ENCODE measurements at places on chromosomes 1 and 21.

DNA sequence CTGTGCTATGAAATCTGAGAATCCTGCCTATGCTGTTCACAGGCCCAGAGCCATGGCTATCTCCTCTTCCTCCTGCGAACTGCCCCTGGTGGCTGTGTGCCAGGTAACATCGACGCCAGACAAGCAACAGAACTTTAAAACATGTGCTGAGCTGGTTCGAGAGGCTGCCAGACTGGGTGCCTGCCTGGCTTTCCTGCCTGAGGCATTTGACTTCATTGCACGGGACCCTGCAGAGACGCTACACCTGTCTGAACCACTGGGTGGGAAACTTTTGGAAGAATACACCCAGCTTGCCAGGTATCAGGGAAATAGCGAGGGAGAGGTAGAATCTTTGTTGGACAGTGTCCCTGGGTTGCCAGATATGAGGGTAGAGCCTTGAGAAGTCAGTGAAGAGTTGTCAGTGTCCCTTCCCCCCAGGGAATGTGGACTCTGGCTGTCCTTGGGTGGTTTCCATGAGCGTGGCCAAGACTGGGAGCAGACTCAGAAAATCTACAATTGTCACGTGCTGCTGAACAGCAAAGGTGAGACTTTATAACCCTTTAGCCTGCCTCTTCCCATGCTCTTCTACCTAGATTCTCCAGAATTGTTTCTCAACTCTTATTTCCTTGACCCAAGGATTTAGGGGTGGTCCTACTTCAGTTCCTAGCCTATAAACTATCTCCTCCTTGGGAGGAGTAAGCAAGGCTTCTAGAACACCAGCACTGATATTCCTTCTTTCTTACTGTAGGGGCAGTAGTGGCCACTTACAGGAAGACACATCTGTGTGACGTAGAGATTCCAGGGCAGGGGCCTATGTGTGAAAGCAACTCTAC, 1.4 kb downstream of the NIT1 start:
- DNase-seq, result peak; percentile 65

- no peak for DNase-seq
Observed at GRCh38 chr1:214386747-214387146, 105.8 kb downstream of the SMYD2 start.

DNA sequence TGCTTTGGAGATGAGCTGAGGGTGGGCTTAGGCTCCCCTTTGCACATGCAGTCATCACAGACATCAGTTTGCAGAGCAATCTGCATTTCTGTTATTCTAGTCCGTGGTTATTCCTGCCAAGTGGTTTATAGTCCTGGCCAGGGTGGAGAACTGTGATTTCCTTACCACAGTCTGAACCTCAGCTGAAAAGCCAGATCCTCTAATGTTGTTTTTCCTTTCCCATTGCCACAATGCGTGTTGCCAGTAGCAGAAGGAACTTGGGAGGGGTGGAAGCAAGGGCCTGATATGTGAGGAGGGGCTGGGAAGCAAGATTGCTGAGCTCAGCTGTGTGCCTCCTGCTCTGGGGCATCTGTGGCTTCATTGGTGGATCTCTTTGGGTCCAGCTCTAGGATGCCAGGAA, 18.0 kb upstream of the ST3GAL3 start:
- DNase-seq, result no peak

DNA sequence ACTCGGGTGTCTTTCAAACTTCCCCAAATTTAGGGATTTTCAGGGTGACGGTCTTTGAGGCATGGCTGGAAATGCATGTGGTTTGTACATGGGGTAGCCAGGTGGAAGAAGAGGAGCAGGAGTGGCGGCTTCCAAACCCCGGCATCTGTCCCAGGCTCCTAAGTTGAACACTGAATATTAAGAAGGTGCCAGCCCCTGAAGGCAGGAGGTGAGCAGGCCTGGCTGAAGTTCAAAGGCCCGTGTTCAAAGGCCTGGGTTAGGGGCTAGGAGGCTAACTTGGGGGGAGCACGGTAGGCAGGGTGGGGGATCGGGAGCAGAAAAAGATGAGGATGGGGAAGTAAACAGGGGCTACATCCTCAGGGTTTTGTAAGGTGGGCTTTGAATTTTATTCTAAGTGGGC, 42.8 kb downstream of the ELK4 start:
- no peak for DNase-seq

DNA sequence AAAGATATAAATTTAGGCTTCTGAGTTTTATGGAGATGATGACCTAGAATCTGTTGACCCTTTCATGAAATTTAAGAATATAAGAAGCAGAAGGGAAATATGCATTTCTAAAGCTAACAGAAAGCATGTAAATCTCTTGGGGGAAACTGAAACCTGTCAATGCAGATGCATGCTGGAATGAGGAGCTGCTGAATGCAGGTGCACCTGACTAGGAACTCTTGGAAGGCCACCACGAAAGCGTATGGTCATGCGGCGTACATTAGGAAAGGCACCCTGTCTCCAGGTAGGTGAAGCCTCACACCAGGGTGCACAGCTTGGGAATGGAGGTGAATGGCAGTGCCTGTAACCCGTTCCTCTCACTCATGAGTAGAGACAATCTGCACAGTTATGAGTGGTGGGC, 309.7 kb downstream of the SEC16B start:
- no peak for DNase-seq

DNA sequence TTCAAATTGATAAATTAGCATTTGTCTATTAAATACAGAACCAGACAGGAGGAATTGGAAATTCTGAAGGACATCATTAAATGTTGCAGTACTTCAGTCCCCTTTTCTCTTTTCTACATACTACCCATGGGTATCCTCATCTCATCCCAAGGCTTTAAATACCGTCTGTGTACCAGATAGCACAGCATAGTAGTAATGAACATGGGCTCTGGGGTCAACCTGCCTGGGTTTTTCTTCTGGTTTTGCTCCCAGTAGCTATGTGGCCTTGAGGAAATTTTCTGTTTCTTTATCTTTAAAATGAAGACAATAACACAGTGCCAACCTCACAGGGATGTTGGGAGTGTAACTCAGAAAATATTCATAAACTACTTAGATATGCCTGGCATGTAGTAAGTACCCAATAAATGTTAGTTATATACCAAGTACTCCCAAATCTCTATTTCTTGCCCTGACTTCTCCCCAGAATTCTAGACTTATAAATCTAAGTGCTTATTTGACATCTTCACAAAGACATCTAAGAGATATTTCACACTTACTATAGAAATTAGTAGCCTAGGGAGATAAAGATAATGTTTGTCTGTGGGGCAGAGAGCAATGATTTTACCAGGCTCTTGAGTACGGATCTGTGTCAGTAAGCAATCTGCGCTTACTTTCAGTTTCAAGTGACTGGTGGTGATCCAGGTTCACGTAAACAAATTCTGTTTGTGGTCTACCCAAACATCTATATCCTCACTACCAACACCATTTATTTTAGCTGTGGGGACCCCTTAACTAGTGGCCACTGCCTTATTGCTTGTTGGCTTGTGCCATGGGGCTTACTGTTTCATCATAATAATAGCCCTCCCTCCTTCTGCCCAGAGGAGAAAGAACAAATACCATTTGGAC, 37.3 kb downstream of the VANGL2 start:
- no peak for DNase-seq

DNA sequence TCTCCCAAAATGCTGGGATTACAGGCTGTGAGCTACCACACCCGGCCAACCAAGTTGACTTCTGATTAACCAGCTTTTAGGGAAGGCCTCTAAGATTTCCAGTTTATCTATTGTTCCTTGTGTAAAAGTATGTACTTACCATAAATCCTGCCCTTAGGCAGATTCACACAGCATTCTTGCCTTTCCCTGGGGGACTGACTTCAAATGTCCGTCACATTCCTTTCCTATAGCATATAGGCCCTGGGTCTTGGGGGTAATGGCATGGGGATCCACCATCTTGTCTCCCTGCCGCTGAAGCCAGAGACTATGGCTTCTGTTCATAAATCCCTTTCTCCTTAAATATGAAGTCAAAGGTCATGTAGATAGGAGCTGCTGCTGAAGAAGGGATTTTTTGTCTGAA, 872 bp upstream of the PINK1 start:
- DNase-seq, result peak; percentile 72

- DNase-seq, result no peak
Observed at GRCh38 chr1:10656431-10656830, 140.0 kb downstream of the CASZ1 start.

DNA sequence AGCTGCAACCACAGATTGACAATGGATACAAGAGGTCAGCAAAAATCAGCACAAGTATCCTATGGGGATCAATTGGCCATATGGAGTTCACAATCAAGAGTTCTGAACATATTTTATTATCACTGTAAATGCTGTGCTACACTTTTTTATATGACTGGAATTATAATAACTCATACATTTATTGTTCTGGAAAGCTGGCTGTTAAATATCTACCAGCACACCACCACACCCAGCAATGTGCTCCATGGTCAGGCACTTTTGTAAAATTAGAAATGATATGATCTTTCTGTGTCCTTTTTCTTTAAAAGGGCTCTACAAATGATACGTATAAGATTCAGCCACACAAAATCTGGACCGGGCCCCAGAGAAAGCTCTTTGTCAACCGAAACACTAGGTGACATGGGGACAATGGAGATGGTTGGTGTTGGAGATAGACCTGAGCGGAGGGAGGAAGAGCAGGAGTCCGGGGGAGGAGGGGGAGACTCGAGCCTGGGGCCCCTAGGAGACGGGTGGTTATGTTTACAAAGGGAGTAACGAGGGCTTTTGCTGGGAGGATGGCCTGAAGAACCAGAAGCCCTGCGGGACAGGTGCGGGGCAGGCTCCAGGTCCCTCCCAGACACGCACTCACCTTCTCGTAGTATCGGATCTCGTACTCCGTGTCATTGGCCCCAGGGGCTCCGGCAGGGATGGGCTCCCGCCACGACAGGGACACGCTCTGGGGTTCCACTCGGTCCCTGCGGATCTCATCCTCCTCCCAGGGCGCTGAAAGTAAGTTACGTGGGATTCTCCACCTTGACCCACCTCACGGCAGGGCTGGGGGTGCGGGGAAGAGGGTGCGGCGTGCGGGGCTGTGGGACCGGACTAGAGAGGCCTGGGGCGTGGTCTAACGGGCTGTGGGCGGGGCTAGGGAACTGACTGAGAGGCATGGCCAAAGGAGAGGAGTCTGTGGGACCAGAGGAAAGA, 30.0 kb downstream of the EPHA10 start:
- DNase-seq, result peak; percentile 44

DNA sequence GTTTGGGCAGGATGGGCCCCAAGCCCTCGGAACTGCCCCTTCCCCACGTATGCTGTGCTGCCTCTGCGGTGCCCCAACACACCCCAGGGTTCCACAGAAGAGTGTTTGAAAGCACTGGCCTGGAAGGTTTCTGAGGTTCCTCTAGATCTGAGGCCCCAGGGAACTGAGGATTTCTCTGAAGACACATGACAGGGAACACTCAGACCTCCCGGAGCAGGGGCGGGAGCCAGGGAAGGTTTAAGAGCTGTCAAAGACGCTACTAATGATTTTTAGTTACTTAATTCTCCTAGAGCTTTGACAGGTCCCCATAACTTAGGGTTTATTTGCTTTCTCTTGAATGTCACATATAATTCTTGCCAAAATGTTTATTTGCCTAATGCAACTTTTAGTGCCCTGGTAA, 212.3 kb upstream of the GRIK3 start:
- no peak for DNase-seq

DNA sequence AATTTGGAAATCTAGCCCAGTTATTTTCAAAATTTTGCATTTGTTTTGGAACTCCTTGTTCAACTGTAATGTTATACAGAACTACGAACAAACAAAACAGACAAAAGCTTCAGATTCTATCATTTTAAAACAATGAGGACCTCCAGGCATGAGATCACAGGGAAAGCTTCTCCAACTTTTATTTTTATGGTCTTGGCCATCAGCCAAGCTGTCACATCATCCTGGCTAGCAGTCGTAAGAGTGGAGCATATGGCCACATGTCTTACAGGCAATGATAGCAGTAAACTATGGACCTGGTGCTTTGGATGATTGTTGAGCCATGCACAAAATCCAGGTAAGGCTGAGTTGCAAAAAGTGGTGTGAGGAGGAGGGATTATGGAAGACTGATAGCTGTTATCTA, 299.6 kb downstream of the LMX1A start:
- DNase-seq, result no peak

DNA sequence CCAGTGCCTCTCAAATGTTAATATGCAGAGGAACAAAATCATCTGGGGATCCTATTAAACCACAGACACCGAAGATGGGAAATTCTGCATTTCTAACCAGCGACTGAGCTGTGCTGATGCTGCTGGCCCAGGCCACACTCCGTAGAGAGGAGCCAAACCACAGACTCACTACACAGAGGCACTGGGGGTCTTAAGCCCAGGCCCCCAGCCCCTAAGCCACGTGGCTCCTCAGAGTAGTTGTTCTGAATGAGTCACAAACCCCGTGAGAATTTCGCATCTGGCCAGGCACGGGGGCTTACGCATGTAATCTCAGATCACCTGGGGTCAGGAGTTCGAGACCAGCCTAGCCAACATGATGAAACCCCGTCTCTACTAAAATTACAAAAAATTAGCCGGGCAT, 2.8 kb upstream of the CELA2A start:
- DNase-seq, result no peak

DNA sequence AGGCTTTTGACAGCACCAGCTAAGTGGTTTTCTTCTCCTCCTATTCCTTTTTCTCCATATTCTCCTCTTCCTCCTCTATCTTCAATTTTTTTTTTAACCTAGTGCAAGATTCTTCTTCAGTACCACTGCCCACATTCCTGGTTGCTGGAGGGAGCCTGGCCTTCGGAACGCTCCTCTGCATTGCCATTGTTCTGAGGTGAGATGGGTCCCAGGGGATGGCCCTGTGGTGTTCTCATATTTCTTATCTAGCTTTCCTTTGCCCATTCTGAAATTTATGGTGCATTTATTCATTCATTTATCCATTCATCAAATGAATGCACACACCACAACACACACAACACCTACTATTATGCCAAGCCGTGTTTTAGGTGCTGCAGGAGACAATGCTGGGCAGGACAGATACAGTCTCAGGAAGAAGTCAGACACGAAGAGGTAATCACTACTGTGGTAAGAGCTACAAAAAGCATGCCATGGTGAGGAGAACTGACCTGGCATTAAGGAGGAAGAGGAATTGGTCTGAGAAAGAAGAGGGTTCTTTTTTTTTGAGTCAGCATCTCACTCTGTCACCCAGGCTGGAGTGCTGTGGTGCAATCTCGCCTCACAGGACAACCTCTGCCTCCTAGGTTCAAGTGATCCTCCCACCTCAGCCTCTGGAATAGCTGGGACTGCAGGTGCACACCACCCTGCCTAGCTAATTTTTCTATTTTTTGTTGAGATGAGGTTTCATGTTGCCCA, 47.5 kb upstream of the TDRD10 start:
- DNase-seq, result no peak

GRCh38 chr1:22104865-22105437, 37.9 kb downstream of the WNT4 start:
- DNase-seq, result no peak

GRCh38 chr1:72435025-72435424, 152.7 kb upstream of the NEGR1 start:
- DNase-seq, result no peak

Data from HAP-1 (cell line).